ENCODE measurements at places on chromosomes 7 and 10.

GRCh38 chr10:130014263-130015074 lies 50.4 kb upstream of the EBF3 start:
- DNase-seq: no peak

DNA sequence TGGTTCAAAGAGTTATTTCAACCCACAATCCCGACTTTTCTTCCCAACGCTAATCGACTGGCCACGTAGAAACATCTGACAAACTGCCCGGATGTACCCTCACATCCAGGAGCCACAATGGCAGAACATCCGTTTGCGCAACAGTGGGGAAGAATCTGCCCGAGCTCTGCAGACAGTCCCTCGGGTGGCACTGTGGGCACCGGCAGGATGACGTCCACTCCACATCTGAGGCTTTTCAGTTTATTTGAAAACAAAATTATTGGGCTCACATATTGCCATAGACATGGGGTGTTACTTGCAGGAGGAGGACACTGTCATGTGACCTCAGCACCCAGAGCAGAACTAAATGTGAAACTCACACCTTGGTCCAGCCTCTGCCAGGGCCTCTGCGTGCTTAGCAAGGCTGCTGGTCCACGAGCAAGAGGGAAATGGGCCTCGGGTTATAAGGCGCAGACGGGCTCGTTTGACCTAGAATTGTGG lies 84.1 kb downstream of the MKI67 start:
- DNase-seq: no peak

- DNase-seq: no peak
These were observed 2.2 kb downstream of the KLHL7 start for GRCh38 chr7:23107781-23108180.

GRCh38 chr7:44100458-44101302 lies 3.5 kb upstream of the AEBP1 start:
- DNase-seq: no peak

GRCh38 chr10:71547312-71547711 lies 150.6 kb downstream of the CDH23 start:
- no peak for DNase-seq

DNA sequence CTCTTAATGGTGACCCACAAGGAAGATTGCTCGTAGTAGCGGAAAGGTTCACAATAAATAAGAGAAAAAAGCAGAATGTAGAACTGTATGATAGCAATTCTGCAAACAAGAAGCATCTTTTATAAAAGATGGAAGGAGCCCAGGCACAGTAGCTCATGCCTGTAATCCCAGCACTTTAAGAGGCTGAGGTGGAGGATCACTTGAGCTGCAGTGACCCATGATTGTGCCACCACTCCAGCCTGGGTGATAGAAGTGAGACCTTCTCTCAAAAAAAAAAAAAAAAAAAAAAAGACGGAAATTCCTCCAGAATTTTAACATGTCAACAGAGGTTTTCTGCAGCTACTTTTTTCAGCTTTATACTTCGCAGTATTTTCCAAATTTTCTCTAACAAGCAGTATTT lies 13.2 kb downstream of the GATAD1 start:
- DNase-seq: no peak

DNA sequence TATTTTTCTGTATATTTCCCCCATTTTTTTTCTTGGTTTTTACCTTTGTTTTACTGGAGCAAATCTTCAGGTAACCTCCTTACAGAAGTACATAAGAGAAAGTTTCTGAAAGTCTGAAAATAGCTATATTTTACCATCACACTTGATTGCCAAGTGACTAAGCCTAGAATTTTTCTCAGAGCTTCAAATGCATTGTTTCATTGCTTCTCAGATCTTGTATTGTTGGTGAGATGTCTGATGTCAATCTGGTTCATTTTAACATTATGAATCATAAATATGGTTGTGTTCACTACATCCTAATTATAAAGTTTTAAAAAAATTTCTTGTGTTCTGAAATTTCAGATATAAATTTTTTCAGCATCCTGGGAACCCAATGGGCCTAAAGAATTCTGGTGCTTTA lies 228.2 kb downstream of the AHR start:
- DNase-seq: no peak

DNA sequence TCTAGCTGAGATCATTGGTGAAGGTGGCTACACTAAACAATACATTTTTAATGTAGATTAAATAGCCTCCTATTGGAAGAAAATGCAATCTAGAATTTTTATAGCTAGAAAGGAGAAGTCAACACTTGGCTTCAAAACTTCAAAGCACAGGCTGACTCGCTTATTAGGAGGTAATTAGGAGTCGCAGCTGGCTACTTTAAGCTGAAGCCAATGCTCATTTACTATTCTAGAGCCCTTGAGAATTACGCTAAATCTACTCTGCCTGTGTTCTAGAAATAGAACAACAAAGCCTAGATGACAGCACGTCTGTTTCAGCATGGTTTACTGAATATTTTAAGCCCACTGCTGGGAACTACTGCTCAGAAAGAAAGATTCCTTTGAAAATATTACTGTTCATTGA lies 101.6 kb upstream of the EEPD1 start:
- DNase-seq: no peak

DNA sequence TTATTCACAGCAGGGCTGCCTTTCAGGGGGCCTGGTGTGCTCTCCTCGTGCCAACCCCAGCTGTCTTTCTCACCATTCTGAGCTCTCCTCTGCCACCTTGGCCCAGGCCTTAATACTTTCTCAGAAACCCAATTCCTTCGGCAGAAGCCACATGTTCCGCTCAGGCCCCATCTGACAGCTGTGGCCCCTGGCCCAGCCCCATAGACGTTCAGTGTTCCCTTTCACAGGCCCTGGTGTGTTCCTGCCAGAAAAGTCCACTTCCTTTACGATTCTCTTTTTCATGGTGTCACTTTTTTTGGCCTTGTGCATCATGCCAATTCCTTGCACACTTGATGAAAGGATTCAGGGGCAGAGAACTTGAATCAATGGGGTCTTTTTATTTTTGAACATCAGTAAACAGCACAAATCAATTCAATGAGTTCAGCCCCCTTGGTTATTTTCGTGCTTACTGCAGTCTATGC lies 15.9 kb upstream of the GPNMB start:
- no peak for DNase-seq

DNA sequence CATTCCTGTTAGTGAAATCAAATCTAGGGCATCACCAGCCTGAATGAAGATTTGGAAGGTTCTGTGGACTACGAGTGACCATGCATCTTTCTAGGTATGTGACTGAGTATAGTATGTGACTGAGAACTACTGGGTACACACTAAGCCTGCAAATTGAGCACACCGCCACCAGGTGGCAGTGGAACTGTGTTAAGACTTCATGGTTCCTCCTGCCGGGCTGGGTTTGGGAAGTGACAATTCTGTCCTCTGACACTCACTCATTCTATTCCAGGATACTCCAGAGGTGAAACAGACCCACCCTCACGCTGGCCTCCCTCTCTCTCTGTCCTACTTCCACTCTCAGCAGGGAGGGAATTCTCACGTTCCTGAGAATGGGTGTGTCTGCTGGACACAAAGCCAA lies 84.0 kb upstream of the TMEM248 start:
- no peak for DNase-seq

Measured in stimulated activated CD4-positive, alpha-beta T cell treated with anti-CD3 and anti-CD28 coated beads, Interleukin-1b, Interleukin-23, amount 100 ng/mL, for 1 hour (primary cell).